ENCODE measurements at places on chromosomes 12 and 14. TPM values are rescaled to one million over a fixed set of nuclear protein-coding genes. Genes with fewer than 3 reads are reported as not detected.

Gene SAMD4A
- 23.4 TPM for total RNA-seq

Gene TMEM63C
- total RNA-seq, result not detected

Gene YLPM1
- total RNA-seq, result 24.7 TPM

Gene TAS2R8
- total RNA-seq, result not detected

Gene NYNRIN
- 0.12 TPM for total RNA-seq

Gene STXBP6
- total RNA-seq, result 36.9 TPM

Gene OR4E2
- not detected for total RNA-seq

Gene FOXA1
- total RNA-seq, result 29.6 TPM

Gene GDF3
- not detected for total RNA-seq

Gene BICDL1
- total RNA-seq, result 3.2 TPM

Gene PTGER2
- 0.42 TPM for total RNA-seq
